ENCODE measurements at places on chromosomes 3 and 15. TPM values are rescaled to one million over a fixed set of nuclear protein-coding genes. Genes with fewer than 3 reads are reported as not detected.

CACNA2D2 gene
- 5.0 TPM for total RNA-seq

DNA sequence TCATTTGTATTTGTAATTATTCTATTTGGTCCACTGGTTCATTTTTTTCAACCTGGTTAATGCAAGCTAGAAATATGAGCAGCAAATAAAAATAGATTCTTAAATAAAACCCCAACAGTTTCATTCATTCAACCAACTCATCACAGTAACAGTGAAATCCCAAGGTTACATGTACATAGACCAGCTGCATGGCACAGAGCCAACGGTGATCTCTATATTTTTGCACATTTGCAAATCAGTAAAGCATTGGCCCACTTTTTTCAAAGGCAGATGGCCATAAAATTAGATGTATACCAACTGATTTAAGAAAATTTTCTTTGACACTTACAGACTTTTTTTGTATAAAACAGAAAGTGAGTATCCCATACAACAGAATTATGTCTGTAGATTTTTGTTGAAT is 49.3 kb downstream of the STRIT1 start:
- DNase-seq: no peak

GRCh38 chr3:9582332-9582731 is 28.7 kb upstream of the LHFPL4 start:
- DNase-seq: no peak

- no peak for DNase-seq
These were observed 2.0 kb downstream of the ANKRD28 start for GRCh38 chr3:15795651-15796308.
